ENCODE measurements at places on chromosomes 5 and 9. TPM values are rescaled to one million over a fixed set of nuclear protein-coding genes. Genes with fewer than 3 reads are reported as not detected.

DNA sequence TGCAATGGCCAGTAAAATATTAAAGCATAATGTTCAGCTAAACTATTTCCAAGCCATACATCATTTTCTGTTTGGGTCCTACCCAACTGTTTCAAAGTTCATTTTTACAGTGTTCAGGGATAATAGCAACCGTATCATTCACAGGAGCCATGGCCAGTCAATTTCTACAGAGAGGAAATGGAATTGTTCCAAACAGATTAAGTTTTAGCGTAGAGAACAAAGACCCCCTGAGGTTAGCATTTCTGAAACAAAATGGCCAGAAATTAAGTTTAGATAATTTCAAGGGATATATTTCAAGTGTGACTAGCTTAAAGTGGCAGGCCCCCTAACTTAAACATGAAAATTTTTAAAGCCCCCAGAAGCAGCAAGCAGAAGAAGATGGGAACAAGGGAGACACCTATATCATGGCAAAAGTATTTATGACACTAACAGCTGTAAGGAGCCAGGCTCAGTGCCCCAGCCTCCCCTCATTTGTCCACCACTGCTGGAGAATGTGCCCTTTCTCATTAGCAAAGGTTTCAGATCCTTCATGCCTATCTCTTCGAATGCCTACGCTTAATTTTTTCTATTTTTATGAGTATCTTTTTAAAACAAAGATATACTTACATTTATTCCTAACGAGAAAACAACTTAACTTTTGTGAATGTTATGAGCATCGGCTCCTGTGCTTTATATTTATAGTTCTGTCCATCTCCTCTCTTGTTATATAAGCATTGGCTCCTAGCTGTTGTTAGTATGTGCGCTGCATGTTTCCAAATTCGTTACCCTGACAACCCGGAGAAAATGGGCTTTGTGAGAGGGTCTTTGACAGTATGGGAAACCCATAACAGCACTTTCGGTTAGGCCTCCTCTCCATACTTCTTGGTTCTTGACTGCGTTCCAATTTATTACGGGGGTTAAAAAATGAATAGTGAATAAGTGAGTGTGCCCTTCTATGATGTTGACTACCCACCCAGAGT lies 116.3 kb downstream of the MED27 start:
- DNase-seq: no peak

Gene OR1L4
- total RNA-seq: not detected

- DNase-seq: peak; percentile 6
Measured at GRCh38 chr5:170538096-170538465, 34.3 kb downstream of the KCNIP1 start.

DNA sequence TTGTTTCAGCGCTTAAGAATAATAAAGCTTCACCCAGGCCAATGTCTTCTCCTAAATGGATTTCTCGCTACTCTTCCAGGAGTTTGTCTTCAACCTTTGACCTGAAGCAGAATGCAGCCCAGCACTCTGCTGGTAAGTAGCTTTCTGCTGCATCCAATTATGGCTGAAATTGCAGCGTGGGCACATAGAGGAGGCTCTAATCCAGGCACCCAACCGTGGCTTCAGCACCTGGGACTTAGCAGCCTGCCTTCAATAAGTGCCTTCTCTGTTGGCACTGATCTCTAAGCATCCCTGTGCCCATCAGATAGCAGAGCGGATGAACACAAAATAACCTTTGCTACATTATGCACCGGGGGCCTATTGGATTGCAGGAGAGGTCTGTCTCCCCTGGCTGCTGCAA lies 105.2 kb downstream of the TRIM32 start:
- DNase-seq: no peak

Gene NKD2
- total RNA-seq: not detected

- no peak for DNase-seq
Measured at GRCh38 chr5:124262991-124263571, 483.4 kb downstream of the ZNF608 start.

Gene PIP5K1B
- 0.24 TPM for total RNA-seq

Gene PCDHA10
- total RNA-seq: not detected

DNA sequence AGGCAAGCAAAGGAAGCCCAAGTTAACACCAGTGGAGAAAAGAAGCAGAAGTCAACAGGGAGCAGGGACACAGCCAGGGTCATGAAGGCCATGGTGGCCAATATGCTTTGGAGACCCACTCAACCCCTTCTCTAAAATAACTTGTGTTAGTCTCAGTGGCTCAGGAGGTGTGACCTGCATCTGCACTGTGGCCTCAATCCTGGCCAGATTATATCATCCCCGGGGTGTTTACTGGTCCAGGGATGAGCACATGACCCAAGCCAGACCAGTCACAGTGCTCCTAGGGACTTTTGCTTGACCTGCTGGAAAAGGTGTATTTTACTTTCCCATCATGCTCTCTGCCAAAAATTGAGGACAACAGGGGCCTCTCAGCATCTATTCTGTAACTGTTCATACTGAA lies 105.2 kb downstream of the DPYSL3 start:
- DNase-seq: no peak

Gene PCDHB8
- not detected for total RNA-seq

Gene PCDHGA12
- total RNA-seq: 0.69 TPM

Gene PGM5
- total RNA-seq: not detected

DNA sequence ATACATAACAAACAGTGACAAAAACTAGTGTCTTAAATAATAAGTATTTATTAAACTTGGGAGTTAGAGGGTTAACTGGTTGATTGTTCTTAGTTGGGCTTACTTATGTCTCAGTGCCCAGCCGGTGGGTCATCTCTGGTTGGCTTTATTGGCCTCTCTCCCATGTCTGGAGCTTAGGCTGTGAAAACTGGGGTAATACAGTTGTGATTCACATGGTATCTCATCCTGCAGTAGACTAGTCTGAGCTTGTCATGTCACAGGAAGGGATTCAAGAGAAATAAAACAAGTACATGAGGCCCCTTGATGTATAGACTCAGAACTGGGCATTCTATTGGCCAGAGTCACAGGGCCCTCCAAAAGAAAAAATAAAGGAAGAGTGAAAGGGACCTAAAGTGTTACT lies 466.4 kb upstream of the SMC2 start:
- DNase-seq: no peak

DNA sequence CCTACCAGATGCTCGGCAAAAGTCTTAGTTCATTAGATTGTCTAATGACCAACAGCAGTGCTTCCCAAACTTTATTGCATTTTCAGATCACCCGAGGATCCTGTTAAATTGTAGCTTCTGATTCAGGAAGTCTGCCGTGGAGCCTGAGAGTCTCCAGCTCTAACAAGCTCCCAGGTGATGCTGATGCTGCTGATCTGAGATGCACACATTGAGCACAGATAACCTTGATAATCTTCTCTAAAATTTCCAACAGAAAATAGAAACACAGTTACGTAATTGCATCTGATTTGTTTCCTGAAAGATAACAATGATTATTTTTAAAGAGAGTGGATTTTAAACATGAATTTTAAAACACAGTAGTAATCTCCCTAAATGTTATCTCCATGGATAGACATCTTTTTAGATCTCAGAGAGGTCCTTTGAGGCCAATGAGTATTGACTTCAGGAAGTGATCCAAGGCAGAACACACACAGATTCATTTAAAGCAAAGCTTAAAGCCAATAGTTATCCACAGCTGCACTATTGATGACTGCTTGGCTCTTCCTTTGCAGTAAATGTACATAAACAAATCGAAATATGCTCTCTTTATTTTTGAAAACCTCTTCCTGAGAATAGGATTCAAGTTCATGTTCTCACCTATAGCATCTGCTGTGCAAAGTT lies 122.8 kb upstream of the TNPO1 start:
- DNase-seq: no peak

- no peak for DNase-seq
Measured at GRCh38 chr9:120876842-120877240, at the start of gene PHF19. Gene PHF19 (minus strand): TSS chr9:120877188. CDS start chr9:120874741, 2,447 bp downstream.

DNA sequence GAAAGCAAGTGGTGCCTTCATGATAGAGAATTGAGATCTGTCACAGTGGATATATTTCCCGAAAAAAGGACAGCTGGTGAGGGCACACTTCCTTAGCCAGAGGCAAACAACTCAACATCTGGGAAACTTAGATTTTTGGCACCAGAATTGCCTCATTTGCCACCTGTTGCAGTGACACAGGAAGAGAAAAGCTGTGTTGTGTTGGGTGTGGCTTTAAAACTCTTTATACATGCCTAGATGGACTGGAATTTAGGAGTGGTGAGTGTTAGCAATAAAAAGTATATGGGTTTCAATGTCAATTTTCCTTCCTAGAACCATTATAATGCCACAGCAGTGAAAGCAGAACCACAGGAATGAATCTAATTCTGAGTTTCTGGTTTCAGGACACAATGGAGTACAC lies 62.6 kb upstream of the CEMIP2 start:
- no peak for DNase-seq

GRCh38 chr9:74415995-74416394 lies 81.1 kb upstream of the RORB start:
- no peak for DNase-seq

- no peak for DNase-seq
Measured at GRCh38 chr9:115548609-115549260, 430.8 kb upstream of the TNC start.

DNA sequence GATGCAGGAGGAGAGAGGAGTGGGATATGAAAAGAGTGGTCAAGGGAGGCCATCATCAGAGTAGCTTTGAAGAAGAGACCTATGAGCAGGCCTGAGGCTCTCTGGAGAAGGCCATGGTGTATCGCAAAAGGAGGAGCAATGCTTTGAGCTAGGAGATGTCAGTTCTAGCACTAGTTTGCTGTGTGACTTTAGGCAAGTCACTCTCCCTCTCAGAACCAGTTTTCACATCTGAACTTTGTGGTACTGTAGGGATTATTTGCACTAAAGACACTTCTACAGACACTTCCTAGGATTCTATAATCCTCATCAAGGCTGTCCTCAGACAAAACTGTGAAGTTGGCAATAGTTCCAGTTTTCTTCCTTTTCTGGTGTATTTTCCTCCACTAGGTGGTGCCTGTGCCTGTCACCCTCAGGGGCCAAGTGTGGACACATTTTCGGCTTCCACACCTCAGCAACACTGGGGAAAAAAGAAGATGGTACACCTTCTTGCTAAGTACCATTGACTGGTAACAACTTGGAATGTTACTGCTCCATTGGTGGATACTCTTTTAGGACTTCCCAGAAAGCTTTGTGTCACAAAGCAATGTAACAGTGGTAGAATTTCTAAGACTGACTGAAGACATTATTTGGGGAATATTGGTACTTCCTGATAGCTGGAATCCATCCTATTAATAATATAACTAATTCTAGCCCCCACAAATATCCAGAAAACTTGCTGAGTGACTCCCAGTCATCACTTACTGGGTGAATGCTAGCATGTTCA lies 9.9 kb downstream of the PAPPA start:
- no peak for DNase-seq

GRCh38 chr5:76958991-76959767 lies 6.3 kb downstream of the CRHBP start:
- DNase-seq: no peak

GRCh38 chr5:32388432-32389129 lies 56.0 kb downstream of the ZFR start:
- no peak for DNase-seq

DNA sequence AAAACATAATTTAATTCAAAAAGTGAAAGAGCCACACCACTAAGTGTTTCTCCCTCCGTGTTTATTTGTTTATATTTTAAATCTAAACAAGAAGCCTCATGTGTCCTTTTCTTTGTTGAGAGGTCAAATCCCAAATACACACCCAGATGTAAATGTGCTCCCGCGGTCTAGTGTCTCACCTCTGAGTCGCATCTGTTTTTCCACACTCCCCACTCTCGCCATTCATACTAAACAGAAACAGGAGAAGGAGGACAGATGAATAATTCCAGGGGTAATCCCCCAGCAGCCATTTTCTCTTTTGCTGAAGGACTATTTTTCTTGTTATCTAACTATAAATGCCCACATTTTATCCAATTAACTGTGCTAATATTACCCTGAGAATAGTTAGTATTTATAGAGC lies 361.6 kb upstream of the RIOK2 start:
- no peak for DNase-seq

- DNase-seq: no peak
Measured at GRCh38 chr9:312596-313320, 98.1 kb downstream of the DOCK8 start.

- no peak for DNase-seq
Measured at GRCh38 chr5:34053133-34053532, 10.1 kb upstream of the C1QTNF3 start.

DNA sequence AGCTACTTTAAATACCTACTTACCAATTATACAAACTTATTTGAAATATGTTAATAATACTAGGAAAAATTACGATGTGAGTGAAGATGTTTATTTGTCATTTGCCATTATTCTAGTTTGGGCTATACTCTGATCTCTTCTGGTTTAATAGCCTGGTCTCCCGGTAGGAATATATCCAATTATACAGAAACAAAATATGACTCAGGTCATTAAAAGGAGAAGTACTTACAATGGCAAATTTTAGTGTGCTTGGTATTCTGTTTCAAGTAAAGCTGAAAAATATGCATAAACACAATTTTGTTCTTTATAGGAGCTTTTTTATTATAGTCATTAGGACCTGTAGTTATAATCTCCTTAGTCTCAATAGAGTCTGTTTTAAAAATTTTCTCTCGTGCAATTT lies 176.8 kb downstream of the SLCO4C1 start:
- no peak for DNase-seq

Gene STXBP1
- total RNA-seq: 8.1 TPM

DNA sequence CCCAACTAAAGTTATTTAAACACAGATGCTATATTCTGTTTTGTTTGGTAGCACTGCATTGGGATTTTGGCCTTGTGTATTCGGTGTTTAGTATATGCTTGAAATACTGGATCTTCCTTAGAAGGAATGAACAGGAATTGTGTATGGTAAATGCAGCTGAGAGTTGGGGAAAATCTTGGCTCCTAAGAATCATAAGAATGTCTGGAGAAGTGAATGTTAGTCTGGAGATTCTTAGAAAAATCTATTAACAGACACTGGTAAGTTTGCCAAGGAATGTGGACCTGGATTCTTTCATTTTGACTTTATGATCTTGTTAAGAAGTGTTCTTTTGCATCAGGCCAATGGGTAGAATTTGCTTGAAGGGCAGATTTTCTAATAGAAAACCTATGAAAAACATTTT lies 38.9 kb downstream of the SNX30 start:
- DNase-seq: no peak

DNA sequence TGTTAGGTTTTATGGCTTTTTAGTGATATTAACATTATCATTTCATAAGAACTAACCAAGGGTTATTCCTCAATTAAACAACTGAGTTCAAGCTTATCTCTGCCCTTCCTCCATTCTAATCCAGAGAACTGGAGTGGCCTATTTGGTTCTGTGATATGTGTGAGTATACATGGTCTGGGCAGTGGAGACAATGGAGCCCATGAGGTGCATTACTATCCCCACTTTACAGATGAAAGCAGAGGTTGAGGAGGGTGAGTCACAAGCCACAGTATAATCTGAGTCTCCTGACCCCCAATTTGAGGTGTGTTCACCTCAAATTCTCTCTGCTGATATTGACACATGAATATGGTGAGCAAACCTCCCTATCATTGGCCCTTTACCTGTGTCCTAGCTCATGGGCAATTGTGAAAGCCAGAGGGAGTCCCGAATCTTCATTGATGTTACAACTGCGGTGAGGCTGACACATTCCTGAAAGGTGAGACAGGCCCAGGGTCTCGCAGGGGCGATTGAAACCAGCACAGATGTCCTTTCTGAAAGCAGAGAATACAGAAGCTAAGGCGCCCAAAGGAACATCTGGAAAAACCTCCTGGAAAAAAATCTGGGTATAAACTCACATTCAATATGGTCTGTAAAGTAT lies 217.2 kb downstream of the TARS1 start:
- no peak for DNase-seq

Data from natural killer cell treated with Interleukin-12 subunit alpha and Interleukin-12 subunit beta and Interleukin-15 and Interleukin-18, amount 100 ng/mL, for 72 hours (primary cell).